ENCODE measurements at places on chromosomes 1 and 21.

- no peak for DNase-seq
These were observed 91.0 kb upstream of the SPATA6 start for GRCh38 chr1:48563021-48563420.

DNA sequence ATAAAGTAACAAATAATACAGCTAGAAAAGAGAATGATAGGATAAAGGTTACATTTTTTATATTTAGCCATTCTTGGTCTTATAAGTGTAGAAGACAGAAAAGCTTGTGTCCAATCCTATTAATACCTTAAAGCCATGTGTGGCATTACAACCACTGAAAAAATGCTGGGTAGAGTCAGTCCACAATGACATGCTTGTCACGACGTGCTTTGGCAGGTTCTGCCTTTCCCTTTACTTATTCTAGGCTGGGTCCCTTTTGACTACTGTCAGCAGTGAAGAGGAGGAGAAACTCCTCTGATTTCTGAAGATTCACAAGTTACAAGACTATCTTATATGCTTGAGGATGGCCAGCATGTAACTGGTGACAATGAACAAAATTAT is 14.6 kb upstream of the AIM2 start:
- DNase-seq, result no peak

GRCh38 chr1:244074559-244075171 is 23.6 kb downstream of the ZBTB18 start:
- DNase-seq, result no peak

DNA sequence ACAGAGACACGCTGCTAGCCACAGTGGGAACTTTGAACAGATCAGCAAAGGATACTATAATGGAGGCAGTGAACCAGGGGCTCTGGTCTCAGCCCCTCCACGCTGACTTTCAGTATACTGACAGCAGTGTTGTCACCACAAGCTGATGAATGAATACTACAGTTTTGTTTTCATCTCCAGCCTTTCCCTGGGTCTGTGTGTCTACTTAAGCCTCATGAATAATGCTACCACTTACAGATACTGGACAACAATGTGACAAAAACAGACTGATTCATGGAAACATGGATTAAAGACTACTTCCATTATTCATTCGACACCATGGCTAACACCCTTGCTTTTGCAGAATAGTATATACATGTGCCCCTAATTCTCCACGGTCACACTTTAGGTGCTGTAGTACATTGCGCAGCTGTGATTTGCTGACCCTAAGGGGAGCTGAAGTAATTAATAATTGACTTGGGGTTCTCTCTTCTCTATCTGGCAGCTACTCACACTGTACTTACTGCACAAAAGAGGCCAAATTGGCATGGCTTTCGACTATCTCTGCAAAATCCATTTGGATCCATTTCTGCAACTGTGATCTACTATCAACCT is 203.2 kb upstream of the LYPLAL1 start:
- DNase-seq, result no peak

- DNase-seq, result no peak
These were observed 3.9 kb upstream of the SYNC start for GRCh38 chr1:32706491-32706890.

DNA sequence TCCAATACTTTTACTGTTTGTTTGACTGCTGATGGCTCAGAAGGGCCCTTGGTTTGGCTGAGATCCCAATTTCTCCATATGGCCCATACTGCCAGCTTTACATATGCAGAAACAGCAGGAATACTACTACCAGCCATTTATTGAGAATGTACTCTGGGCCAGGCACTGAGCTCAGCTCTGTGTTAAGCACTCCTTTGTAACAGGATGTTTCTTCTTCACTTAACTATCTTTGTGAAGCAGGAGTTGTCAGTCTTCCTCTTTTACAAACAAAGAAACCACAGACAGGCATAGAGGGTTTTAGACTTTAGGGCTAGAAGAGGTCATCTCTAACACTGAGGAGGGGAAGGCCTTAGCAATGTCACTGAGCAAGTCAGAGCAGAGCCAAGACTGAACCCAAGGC is 8.3 kb downstream of the HMGCL start:
- no peak for DNase-seq

- no peak for DNase-seq
These were observed 376.7 kb upstream of the ADGRL2 start for GRCh38 chr1:81424061-81424460.

DNA sequence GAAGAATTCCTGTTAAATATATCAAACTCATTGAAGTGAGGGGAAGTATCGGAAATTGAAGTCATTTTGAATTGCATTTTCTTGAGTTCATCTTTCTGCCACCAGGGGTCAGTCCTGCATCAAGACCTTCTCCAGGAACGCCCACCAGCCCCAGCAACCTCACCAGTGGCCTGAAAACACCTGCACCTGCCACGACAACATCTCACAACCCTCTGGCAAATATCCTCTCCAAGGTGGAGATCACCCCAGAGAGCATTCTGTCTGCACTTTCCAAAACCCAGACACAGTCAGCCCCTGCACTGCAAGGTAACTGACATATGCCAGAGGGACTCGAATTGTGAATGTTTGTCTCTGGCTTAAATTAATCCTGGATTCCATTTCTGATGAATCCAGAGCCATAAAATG is 22.8 kb upstream of the TARS2 start:
- DNase-seq, result peak; percentile 45
